ENCODE measurements at places on chromosomes 5 and 9.

DNA sequence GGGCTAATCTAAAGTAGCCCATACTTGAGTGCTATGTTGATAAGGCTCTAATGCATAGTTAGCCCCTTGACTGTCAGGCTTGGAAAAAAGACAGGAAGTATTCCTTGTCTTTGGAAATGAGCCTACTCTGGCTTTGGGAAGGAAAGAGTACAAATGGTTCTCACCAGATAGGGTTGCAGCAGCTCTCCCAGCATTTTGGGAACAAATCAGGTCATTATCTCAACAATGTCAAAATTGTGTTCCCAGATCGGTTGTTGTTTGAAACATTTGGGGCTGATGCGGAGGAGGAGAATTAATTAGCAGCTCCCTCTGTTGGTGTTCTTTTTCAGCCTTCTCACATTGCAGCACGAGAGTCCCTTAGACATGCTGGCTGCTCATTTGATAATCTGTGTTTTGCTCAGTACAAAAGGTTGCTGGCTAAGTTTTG, 294.7 kb upstream of the DMRT1 start:
- DNase-seq, result no peak

DNA sequence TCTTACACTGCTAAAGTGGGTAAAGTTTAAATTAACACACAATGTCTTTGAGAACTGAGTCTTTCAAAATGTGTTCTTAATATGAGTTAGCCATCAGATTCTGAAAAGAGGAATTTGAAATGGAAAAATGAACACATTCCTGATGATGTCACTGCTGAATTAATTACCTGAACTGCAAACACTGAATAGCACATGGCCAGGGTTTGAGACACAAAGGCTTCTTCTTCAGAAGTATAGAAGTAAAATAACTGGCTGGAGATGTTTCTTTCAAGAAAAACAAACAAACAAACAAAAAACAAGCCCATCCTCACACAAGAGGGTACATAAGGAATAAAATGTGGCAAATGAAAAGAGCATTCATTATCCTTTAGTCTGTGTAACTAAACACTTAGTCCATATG, 7.1 kb downstream of the GLIS3 start:
- DNase-seq, result no peak

- DNase-seq, result no peak
Measured at GRCh38 chr5:76526950-76527583, 96.1 kb downstream of the F2RL2 start.

GRCh38 chr9:26801772-26802171, 90.8 kb downstream of the CAAP1 start:
- no peak for DNase-seq

GRCh38 chr5:6858419-6858818, 145.2 kb downstream of the TENT4A start:
- no peak for DNase-seq

- no peak for DNase-seq
Measured at GRCh38 chr5:5164163-5164562, 24.0 kb downstream of the ADAMTS16 start.

All from GF-D8 (cell line).